Activated CD8-positive, alpha-beta memory T cell treated with anti-CD3 and anti-CD28 coated beads for 1 hour (primary cell): ENCODE measurements at places on chromosomes 7 and 10.

GRCh38 chr7:66118603-66119002 lies 4.0 kb downstream of the CRCP start:
- no peak for DNase-seq

GRCh38 chr10:78762086-78762630 lies 306.6 kb upstream of the ZMIZ1 start:
- DNase-seq = no peak

- DNase-seq = no peak
Measured at GRCh38 chr7:78953090-78953489, 500.4 kb downstream of the MAGI2 start.

DNA sequence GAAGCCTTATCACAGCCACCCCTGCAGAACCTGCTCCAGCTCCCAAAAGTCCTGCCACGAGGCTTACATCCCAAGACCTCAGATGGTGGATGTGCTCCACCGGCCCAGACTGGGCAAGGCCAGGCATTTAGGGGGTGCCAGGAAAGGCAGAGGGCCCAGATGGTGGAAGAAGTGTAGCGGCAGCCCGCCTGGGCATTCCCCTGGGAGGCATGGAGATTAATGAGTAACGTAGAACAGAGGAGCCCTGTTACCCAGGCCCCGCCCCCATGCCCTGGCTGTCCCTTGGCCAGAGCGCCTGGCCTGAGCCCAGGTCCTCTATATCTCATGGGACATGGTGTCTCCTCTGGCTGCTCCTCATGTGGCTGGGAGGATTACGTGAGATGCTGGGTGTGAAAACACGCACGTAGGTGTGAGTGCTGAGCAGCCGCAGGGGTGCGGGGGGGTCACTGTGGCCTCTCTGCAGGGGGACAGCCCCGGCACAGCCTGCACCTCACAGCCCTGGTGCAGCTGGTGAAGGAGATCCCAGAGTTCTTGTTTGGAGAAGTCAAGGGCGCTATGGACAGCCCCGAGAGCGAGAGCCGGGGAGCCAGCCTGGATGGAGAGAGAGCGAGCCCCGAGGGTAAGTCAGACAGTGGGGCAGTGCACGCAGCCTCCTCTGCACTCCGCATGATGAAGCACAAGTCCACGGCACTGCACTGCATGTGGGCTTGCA lies 52.9 kb downstream of the ZNF467 start:
- no peak for DNase-seq

DNA sequence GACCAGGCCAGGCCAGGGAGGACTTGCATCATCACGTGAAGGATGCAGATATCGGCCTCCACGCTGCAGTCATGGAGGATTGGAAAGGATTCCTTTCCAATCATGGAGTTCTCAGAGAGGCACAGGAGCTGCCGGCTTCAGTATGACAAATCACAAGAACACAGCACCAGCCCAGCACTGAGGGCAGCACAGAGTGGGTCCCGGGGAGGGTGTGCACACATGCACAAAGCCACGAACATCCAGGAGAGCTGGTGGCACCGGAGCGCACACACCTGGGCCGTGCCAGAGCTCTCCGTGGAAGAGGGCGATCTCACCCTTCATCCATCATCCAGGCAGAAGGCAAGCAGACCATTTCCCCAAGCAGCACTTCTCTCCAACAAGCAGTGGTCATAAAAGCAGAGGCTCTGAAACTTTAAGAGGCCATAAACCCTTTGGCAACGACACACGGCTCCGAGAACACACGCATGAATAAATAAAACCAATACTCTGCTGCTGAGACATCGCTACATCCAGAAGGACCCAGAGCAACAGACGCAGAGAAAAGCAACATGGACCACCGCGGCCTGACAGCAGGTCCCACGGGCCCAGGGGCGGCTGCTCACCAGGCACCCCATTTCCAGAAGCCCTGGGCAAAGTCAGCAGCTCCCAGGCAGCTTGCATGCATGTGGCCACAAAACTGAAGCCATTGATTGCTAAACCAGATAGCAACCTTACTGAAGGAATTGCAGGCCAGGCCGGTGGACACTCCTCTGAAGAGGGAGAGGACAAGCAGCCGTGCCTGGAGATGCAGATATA lies 180.8 kb downstream of the USP6NL start:
- DNase-seq = no peak
